Suprapubic skin (tissue), 4 donors: ENCODE measurements at places on chromosomes 3 and 15. TPM values are rescaled to one million over a fixed set of nuclear protein-coding genes. Genes with fewer than 3 reads are reported as not detected.

Gene PGBD4
- total RNA-seq = 1.4 TPM

- no peak for DNase-seq
Observed at GRCh38 chr15:25332306-25332705, 106.5 kb downstream of the UBE3A start.

- no peak for DNase-seq
Observed at GRCh38 chr3:16319307-16319706, 54.3 kb downstream of the OXNAD1 start.

DNA sequence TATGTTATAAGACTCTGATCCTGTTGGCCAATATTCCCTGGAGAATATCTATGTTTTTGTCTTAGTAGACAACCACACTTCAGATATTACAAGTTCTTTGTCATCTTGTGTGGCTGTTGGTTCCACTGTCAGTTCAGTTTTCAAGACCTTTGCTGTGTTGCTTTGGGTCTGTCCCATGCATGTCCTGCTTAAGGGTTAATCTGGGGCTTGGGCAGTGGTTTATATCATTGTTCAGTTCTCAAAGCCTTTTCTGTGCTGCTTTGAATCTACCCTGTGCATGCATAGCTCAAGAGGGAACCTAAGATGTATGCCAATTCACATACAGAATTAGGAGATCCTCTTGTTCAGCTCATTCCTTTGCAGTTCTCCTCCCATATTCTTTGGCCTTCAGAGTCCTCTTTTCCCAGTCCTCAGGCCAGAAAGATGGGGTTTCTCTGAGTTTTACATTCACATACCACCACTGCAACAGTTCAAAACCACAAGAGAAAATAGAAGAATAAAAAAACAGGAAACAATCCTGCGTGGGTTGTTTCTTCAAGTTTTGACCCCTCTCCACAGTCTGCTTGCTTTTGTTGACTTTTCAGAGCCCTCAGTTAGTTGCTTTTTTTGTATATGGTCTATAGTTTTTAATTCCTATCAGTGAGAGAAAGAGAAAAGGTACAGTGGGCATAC lies 21.6 kb downstream of the BUB1B start:
- DNase-seq = no peak

- DNase-seq = no peak
Observed at GRCh38 chr15:92418864-92419263, 25.2 kb downstream of the ST8SIA2 start.

Gene GP5
- total RNA-seq = 0.19 TPM

DNA sequence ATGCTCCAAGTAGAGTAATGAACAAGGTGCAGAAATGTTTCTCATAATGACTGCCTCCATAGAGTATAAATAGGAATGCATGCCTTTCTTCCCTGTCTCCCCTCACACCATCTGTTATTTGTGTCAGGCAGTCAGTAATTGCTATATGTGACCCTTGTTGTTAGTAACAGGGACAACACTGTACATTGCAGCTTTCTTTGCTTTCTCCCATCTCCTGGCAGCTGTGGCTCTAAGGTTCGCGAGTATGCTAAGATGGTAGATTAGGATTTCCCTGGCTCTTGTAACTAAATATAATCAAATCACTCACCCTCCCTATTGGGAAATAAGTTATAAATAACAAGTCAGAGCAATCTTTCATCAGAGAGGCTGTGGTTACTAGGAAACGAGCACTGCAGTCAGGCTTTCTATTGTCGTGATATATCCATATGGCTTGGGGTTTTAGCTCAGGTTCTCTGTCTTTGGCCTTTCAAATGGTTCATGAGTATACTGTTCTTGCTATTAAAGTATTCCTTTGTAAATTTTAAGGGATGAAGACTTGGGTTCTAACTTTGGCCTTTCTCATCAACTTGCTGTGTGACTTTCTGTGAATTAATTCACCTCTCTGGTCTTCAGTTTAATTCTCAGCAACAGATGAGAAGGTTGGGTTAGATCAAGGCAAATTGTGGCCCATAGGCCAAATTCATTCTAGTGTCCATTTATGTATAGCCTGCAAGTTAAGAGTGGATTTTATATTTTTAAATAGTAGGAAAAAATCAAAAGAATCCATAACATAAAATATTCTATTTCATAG lies 8.1 kb upstream of the MINDY4B start:
- DNase-seq = no peak

- DNase-seq = no peak
Observed at GRCh38 chr15:70726753-70727152, 36.6 kb downstream of the UACA start.

GRCh38 chr3:121758727-121759450 lies 9.3 kb upstream of the GOLGB1 start:
- no peak for DNase-seq

GRCh38 chr3:141074529-141074928 lies 23.4 kb downstream of the SPSB4 start:
- DNase-seq = peak; percentile 41

GRCh38 chr3:149174901-149175300 lies 45.5 kb downstream of the HPS3 start:
- no peak for DNase-seq

- no peak for DNase-seq
Observed at GRCh38 chr15:45391746-45392583, 13.6 kb upstream of the GATM start.
